ENCODE measurements at places on chromosomes 12 and 14. TPM values are rescaled to one million over a fixed set of nuclear protein-coding genes. Genes with fewer than 3 reads are reported as not detected.

PIK3C2G gene
- total RNA-seq, result 0.06 TPM

ZBTB42 gene
- total RNA-seq, result 2.5 TPM

CELA1 gene
- not detected for total RNA-seq

LALBA gene
- total RNA-seq, result not detected

RAB21 gene
- total RNA-seq, result 30.5 TPM

TMEM233 gene
- total RNA-seq, result 0.50 TPM

USP44 gene
- 4.4 TPM for total RNA-seq

Data from esophagus muscularis mucosa (tissue), 4 donors.